ENCODE measurements at places on chromosomes 11 and 22.

DNA sequence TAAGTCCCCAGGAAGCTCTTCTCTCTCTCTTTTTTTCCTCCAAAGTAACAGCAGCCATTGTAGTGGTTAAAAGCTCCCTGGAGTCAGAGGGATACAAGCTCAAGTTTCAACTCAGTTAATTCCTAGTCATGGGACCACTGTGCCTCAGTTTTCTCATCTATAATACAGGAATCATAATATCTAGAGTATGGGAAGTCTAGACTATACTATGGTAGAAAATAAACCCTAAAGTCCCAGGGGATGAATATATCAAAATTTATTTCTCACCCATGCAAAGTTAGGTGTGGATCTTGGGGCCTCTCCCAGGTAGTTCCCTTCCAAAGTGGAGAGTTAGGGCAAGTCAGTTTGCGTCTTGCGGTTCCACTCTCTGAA, 33.7 kb downstream of the C11orf58 start:
- no peak for DNase-seq

GRCh38 chr11:31872076-31872443, 60.9 kb upstream of the PAX6 start:
- DNase-seq = no peak

- DNase-seq = peak; percentile 32
Observed at GRCh38 chr11:46537537-46538295, 56.1 kb downstream of the AMBRA1 start.

GRCh38 chr22:46087816-46088277, 62.5 kb upstream of the PPARA start:
- no peak for DNase-seq

GRCh38 chr11:931385-931784, 5.7 kb downstream of the AP2A2 start:
- no peak for DNase-seq

GRCh38 chr22:42177891-42178336, 47.3 kb upstream of the CYP2D6 start:
- no peak for DNase-seq

GRCh38 chr22:21025266-21025665, 7.1 kb downstream of the SLC7A4 start:
- DNase-seq = no peak

- no peak for DNase-seq
Observed at GRCh38 chr22:47629791-47630655, 867.6 kb downstream of the TBC1D22A start.

DNA sequence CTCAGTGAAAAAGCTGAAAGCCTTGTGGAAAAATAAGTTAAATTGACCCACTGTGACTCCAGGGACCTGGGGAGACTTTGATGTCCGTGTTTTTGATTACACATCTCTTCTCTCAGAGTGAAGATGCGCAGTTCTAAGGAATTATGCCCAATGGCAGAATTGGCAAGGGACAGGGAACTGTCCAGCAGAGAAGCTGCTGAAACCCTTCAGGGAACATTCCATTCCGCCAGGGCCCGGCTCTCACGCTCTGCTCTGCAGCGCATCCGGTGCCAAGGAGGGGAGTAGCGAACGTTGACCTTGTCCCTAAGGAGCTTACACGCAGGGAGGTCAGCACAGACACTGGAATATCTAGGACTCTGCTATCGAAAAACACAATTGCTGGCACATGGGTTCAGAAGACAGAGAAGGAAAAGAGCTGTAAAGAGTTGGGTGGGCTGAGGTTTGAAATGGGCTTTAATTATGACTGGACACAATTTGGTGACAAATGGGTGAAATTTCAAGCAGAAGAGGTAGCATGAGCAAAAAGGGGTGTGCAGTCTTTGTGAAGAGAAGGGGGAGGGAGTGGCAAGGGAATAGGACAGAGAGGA, 64.5 kb upstream of the B3GAT1 start:
- no peak for DNase-seq

DNA sequence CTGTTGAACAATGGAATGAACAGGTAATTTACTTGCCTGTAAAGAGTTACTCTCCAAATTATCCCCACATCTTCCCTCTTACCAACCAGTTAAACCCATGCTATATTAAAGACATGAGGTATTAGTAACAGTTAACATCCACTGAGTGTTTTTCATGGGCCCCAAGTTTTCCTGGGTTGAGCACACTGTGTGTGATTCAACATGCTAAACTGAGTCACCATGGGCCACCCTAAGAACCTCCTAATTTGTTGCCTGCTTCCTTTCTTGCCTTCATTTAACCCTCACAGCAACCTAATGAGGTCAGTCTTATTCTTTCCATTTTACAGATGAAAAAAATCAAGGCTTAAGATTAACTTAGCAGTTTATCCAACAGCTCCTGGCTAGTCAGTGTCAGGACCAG, 51.0 kb downstream of the GALNT18 start:
- DNase-seq = no peak

DNA sequence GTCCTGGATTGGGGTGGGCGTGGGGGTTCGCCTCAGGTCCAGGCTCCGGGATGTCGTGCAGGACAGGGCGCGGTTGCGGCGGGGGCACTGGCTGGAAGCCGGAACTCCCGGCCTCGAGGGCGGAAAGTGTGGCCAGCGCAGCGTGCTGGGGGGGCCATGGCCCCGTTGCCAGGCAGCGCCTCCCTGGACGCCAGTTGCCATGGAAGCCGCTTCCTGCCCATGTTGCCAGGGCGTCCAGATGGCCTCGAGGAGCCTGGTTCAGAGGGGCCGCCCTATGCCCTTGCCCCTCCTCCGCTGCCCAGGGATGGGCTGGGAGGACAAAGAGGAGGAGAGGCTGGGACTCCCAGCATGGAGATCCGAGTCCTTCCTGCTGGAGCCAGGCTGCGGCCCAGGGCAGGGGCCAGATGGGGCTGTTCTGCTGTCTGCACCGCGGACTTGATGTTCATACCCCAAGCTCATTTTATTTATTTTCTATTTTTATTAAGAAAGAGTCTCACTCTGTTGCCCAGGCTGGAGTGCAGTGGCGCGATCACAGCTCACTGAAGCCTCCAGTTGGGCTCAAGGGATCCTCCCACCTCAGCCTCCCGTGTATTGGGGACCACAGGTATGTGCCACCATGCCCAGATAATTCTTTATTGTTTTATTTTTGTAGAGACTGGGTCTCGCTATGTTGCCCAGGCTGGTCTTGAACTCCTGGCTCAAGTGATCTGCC, 4.6 kb upstream of the CCDC188 start:
- DNase-seq = no peak

DNA sequence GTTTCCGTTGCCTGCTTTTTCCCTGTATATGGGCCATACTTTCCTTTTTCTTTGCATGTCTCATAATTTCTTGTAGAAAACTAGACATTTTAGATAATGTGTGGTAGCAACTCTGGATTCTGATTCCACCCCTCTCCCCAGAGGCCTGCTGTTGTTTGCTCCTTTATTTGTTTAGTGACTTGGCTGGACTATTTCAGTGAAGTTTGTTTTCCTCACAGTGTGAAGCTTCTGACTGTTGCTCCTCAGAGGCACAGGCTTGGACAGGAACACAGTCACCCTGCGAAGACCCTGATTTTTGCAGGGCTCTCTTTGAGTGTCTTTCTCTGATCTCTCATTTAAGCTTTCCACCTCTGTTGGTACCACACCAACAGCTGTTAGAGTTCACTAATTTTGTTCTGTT, 72.5 kb downstream of the SWAP70 start:
- DNase-seq = no peak

- no peak for DNase-seq
Observed at GRCh38 chr11:116177521-116178210, 595.1 kb downstream of the BUD13 start.

DNA sequence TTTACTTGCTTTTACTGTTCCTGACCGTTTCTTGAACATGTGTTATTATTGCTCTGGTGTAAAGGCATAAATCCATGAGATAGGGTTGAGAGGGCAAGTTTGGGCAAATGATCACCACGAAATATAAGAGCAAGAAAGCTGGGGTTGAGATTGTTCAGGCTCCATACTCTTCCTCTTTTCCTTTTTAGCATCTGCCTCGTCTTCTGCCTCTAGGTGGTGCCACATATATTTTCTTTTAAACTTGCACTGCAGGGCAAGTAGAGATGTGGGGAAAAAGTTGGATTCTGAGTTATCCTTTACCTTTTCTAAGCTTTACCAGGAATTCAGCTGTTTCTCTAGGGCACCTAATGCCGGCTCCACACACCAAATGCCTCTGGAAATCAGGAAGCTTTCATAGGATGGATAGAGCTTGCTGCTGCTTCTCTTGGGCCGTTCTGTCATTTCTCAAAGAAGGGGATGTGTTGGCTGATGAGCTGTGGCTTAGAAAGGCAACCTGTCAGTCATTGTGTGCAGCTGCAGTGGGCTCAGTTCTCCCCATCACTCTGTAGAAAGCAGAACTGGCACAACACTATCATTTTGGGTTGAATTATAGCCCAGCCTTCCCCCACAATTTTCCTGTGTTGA, 98.2 kb downstream of the LDLRAD3 start:
- no peak for DNase-seq

DNA sequence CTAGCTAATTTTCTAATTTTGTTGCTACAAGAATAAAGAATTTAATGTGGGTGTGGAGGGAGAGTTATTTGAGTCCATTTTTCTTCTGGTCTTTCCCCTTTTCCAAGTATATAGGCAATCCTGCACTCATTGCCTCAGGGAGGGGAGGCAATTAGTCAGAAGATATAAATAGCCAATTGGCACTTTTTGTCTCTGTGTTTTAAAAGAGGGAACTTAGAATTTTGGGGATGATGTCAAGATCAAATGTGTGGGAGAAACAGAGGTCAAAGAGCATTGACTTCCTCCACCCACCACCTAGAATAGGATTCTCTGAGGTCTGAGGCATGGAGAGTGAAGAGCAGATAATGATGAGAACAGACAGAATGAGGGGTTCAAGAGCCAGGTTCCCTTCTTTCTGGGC, 120.3 kb upstream of the ZC3H12C start:
- no peak for DNase-seq

GRCh38 chr11:64372802-64373597, 14.0 kb downstream of the RPS6KA4 start:
- no peak for DNase-seq

DNA sequence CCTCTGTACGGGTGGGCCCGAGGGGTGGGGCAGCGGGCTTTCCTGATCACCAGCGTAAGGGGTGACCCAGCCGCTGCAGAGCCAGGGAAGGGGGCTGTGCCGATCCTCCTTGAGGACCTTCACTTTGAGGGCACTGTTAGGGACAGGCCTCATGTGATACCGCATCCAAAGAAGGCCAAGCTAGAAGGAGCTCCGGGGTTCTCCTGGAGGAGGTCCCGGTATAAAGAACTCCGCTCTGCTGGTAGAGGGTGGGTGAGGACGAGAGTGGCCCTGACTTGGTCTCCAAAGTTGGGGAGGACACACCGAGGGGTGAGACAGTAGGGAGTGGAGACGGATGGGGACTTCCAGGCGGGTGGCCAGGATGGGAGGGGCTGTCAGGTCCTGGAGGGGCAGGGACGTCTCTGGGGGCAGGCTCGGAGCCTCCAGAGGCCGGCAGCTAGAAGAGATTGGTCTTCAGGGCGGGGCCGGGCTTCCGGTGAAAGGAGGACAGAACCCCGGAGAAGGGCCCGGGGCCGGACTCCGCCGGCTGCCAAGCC, 4.6 kb downstream of the PHOX2A start:
- DNase-seq = no peak

DNA sequence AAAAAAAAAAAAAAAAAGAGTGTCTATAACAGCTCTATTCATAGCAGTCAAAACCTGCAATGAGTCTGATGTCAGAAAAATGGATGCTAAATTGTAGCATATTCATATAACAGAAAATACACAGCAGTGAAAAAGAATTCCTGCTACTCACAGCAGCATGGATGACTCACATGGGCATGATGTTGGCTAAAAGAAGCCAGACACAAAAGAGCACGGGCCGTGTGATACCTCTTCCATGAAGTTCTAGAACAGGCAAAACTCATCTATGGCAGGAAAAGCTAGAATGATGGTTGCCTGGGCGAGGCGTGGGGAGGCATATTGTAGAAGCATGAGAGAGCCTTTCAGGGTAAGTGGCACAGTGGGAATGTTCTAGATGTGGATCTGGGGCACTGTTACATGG, 18.9 kb downstream of the PLAAT3 start:
- DNase-seq = no peak

- DNase-seq = peak; percentile 37
Observed at GRCh38 chr11:118304568-118305248, at the start of gene CD3E. Gene CD3E, plus strand, starts transcription at chr11:118304730. Its CDS starts 223 bp downstream, at chr11:118304953.

- no peak for DNase-seq
Observed at GRCh38 chr11:93887111-93887510, 36.7 kb upstream of the VSTM5 start.

- DNase-seq = no peak
Observed at GRCh38 chr22:24947881-24948280, 1.4 kb upstream of the LHFPL7 start.

DNA sequence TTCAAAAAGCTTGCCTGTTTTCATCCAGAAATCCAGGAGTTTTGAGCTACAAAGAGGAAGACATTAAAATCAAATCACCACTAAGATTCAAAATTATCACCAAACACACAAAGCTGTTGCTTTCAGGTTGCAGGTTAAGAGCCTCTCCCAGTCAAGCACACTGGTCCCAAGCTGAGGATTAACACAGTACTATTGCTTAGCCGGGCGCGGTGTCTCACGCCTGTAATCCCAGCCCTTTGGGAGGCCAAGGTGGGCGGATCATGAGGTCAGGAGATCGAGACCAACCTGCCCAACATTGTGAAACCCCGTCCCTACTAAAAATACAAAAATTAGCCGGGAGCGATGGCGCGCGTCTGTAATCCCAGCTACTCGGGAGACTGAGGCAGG, 1165.1 kb downstream of the LRRC4C start:
- DNase-seq = no peak

- DNase-seq = no peak
Observed at GRCh38 chr11:110795112-110795624, 82.9 kb upstream of the ARHGAP20 start.

GRCh38 chr22:19643448-19644313, 70.6 kb upstream of the SEPTIN5 start:
- no peak for DNase-seq

DNA sequence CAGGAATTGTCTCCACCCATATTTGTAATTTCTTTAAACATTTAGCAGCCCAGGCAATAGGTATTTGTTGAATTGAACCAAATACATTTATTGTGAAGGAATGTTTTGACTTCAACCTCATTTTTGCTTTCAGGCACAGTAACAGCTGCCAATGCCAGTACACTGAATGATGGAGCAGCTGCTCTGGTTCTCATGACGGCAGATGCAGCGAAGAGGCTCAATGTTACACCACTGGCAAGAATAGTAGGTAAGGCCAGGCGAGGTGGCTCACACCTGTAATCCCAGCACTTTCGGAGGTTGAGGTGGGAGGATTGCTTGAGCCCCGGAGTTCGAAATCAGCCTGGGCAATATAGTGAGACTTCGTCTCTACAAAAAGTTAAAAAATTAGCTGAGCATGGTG, 20.9 kb downstream of the ACAT1 start:
- no peak for DNase-seq

GRCh38 chr11:40491341-40491740, 968.1 kb downstream of the LRRC4C start:
- DNase-seq = no peak

- DNase-seq = no peak
Observed at GRCh38 chr11:78030429-78031325, 7.6 kb upstream of the KCTD14 start.

DNA sequence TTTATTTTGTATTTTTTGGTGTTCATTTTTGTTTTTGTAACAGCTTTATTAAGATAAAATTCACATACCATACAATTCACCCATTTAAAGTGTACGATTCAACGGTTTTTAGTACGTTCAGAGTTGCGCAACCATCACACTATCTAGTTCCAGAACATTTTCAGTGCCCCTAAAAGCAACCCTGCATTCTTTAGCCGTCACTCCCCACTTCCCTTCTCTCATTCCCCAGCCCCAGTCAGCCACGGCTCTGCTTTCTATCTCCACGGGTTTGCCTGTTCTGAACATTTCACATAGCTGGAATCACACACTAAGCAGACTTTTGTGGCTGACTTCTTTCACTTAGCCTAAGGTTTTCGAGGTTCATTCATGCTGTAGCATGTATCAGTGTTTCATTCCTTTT, 9.6 kb upstream of the KCNQ1OT1 start:
- no peak for DNase-seq

Data from activated T-helper 1 cell treated with anti-CD3 and anti-CD28 coated beads, Interleukin-2, amount 50 U/mL, for 16 hours (primary cell).